ENCODE measurements at places on chromosomes 5 and 9. TPM values are rescaled to one million over a fixed set of nuclear protein-coding genes. Genes with fewer than 3 reads are reported as not detected.

DNA sequence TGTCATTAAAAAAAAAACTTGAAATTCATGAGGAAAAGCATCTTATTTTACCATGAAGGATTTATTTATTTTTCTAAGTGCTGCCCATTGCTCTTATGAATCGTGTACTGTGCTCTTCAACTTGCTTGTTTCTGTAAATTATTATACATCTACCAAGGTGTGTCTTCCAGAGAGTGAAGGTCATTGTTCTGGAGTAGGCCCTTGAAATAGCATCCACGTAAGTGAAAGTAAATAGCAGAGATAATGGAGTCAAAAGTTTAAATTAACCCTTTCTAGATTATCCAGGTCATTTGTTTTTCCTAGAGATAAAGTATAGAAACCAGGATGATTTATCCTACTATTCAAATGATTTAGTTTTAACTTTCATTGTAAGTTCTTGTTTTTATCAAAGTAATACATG is 473.1 kb downstream of the DIRAS2 start:
- DNase-seq, result no peak

DNA sequence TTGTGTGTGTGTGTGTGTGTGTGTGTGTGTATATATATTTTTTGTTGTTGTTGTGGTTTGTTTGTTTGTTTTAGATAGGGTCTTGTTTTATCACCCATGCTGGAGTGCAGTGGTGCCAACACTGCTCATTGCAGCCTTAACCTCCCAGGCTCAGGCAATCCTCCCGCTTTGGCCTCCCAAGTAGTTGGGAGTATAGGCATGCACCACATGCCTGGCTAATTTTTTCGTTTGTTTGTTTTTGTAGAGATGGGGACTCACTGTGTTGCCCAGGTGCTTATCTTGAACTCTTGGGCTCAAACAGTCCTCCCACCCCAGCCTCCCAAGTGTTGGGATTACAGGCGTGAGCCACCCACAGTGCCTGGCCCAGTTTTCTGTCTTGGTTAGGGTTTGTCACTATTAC is 77.3 kb downstream of the GAPVD1 start:
- DNase-seq, result no peak

DNA sequence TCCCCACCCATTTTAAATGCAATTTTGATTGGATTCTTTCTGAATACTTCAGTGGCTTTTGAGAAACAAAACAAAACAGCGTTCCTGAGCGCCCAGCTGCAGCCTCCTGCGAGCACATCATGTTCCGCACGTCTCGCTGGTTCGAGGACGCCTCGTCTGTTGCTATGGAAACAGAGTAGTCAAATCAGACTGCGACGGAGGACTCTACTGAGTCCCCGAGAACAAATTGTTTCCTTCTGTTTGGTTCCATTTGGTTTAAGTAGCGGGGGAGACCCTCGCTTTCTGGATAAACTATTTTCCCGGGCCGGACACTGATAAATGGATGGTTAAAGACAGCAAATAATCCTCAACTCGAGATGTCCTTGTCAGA is 69.0 kb downstream of the SLC28A3 start:
- peak; percentile 46 for DNase-seq

- no peak for DNase-seq
Measured at GRCh38 chr9:22111954-22112247, 102.8 kb upstream of the CDKN2B start.

GRCh38 chr5:95731571-95732554 is 727 bp downstream of the RHOBTB3 start:
- peak; percentile 57 for DNase-seq

DNA sequence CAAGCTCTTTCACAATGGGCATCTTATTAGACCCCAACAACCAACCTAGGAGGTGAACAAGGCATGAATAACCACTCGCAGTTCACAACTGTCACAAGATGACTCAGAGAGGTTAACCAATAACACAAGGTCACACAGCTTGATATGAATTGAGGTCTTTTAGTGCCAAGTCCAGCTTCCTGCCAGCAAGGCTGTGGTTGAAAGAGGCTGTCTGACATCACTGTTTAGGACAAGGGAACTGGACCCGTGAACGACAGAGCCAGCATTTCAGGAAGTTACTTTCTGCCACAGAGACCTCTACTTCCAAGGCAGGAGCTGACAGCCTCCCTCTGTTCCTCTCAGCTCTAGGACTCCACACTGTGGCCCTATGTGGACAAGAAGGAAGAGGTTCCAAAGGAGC is 53.4 kb upstream of the ALDH1B1 start:
- no peak for DNase-seq

DNA sequence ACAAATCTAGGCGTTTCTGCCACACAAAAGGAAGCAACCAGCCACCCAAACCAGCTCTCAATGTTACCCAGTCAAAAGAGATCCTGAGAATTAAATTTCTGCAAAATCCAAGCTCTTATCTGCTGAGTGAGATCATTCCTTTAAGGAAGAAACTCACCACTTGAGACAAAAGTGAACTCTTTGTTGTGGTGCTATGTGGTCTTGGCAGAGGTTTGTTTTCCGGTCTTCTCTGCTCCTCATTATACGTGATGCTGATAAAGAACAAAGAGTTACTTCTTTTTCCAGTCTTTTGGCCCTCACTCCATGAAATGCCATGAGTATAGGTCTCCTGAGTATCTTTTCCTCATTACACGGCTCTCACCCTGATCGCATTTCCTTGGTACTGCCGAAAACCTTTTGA is 82.1 kb downstream of the PRKACG start:
- DNase-seq, result no peak

- no peak for DNase-seq
Measured at GRCh38 chr9:1267581-1267980, 217.4 kb downstream of the DMRT2 start.

- no peak for DNase-seq
Measured at GRCh38 chr5:60377826-60378225, 322.1 kb downstream of the DEPDC1B start.

CDKN2AIPNL gene
- 22.3 TPM for total RNA-seq

BOD1 gene
- 23.1 TPM for total RNA-seq

SMIM33 gene
- 0.44 TPM for total RNA-seq

PCDHB8 gene
- total RNA-seq, result not detected

PFN3 gene
- total RNA-seq, result not detected
